Activated CD4-positive, alpha-beta T cell treated with anti-CD3 and anti-CD28 coated beads, Interleukin-2, amount 50 U/mL, for 24 hours (primary cell): ENCODE measurements at places on chromosomes 11 and 22.

DNA sequence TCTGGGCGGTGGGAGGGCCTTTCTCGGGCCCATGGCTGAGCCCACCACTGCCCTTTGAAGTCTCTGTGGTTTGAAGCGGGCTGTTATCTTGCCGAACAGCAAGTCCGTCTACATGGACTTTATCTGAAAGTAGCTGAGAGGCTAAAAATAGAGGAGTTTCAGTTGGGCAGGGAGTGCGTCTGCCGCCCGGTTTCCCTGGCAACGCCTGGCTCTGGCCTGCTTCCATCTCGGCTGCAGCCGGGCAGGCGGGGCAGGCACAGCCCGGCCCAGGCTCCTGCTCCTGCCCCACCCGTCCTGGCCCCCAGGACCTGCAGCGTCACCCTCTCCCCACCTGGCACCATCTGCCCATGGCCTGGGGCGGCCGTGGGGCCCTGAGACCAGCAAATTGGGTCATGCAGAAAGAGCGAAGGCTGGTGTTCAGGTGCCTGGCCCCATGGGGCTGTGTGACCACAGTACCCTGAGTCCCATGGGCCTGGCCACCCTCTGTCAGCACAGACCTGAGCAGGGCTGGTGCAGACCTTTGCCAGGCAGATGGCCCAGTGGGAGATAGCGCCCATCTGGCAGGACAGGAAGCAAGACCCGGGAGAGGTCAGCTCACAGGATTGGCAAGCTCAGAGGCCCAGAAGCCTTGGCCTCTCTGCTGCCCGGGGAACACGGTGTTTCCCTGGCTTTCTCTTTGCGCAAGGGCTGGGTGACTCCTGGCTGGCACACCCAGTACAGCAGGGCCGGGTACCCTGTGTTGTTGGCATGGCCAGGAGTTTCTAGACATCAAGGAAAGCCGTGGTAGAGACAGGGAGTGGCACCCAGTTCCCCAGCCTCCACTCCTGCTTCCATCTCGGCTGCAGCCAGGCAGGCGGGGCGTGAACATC lies 79.1 kb upstream of the KCNQ1OT1 start:
- DNase-seq = no peak

- no peak for DNase-seq
These were observed 21.7 kb downstream of the WNT11 start for GRCh38 chr11:76184551-76184993.

- DNase-seq = no peak
These were observed 19.5 kb upstream of the WNT7B start for GRCh38 chr22:45996241-45997076.

DNA sequence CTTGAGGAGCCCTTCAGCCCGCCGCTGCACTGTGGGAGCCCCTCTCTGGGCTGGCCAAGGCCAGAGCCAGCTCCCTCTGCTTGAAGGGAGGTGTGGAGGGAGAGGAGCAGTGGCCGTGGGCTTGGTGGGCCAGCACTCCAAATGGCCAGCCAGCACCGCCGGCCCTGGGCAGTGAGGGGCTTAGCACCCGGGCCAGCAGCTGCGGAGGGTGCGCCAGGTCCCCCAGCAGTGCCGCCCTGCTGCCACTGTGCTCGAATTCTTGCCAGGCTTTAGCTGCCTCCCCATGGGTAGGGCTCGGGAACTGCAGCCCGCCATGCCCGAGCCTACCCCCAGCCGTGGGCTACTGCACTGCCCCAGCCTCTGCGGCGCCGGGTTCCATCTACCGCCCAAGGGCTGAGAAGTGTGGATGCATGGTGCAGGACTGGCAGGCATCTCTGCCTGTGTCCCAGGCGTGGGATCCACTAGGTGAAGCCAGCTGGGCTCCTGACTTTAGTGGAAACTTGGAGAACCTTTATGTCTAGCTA lies 82.7 kb downstream of the KCNA4 start:
- DNase-seq = no peak

DNA sequence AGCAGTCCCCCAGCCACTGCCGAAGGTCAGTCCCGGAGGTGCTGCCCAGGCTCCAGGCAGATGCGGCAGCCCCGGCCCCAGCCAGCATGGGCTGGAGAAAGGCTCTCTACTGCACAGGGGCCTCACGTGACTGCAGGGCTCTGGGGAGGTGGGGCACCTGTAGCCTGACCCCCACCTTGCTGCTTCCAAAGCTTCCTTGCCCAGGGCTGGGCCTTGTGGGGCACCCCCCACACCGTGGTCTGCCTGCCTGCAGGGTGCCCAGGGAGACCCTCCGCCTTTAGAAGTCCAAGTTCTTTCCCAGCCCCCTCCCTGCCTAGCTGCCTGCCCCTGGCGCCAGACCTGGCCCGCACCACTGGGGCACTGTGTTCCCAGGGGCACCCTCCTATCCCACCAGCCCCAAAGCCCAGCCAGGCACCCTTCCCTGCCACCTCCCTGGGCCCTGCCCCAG lies 28.4 kb upstream of the TXNRD2 start:
- no peak for DNase-seq

- DNase-seq = no peak
These were observed 1.5 kb downstream of the ZNRF3 start for GRCh38 chr22:28884747-28885350.

DNA sequence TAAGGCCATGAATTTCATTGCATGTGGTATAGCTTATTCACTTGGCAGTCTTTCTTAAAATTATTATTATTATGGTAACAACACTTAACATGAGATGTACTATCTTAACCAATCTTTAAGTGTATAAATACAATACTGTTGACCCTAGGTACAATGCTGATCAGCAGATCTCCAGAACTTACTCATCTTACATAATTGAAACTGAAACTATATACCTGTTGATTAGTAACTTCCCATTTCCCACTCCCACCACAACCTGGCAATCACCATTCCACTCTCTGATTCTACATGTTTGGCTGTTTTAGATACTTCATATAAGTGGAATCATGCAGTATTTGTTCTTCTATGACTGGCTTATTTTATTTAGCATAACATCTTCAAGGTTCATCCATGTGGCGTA lies 150.2 kb upstream of the POU2AF2 start:
- DNase-seq = no peak

GRCh38 chr11:134951305-134951700 lies 539.3 kb upstream of the B3GAT1 start:
- DNase-seq = no peak

DNA sequence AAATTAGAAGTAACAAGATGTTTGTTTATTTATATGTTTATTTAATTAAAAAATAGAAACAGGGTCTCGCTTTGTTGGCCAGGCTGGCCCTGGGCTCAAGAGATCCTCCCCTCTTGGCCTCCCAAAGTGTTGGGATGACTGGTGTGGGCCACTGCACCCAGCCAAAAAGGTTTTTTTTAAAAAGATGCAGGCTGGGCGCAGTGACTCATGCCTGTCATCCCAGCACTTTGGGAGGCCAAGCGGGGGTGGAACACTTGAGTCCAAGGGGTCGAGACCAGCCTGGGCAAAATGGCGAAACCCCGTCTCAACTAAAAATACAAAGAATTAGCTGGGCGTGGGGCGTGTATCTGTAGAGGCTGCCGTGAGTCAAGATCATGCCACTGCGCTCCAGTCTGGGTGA lies 13.4 kb downstream of the DRD4 start:
- DNase-seq = no peak

- no peak for DNase-seq
These were observed 658 bp downstream of the C11orf71 start for GRCh38 chr11:114399490-114400215.

GRCh38 chr22:33299245-33299956 lies 241.2 kb upstream of the SYN3 start:
- no peak for DNase-seq

DNA sequence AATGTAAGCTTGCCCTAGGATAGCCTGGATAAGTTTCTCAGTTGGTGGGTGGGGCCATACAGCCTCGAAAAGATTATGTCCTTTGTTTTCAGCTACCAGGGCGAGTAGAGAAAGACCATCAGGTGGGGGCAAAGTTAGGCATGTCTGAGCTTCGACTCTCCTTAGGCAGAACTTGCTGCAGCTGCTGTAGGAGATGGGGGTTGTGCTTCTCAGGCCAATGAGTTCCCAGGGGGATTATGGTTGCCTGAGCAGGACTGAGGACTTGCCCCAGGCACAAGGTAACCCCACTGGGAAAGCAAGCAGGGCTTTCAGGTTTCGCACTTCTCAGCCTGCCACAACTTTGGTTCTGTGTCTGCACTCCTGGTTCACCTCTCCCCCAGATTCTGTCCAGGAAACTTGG lies 173.4 kb upstream of the SESN3 start:
- no peak for DNase-seq

DNA sequence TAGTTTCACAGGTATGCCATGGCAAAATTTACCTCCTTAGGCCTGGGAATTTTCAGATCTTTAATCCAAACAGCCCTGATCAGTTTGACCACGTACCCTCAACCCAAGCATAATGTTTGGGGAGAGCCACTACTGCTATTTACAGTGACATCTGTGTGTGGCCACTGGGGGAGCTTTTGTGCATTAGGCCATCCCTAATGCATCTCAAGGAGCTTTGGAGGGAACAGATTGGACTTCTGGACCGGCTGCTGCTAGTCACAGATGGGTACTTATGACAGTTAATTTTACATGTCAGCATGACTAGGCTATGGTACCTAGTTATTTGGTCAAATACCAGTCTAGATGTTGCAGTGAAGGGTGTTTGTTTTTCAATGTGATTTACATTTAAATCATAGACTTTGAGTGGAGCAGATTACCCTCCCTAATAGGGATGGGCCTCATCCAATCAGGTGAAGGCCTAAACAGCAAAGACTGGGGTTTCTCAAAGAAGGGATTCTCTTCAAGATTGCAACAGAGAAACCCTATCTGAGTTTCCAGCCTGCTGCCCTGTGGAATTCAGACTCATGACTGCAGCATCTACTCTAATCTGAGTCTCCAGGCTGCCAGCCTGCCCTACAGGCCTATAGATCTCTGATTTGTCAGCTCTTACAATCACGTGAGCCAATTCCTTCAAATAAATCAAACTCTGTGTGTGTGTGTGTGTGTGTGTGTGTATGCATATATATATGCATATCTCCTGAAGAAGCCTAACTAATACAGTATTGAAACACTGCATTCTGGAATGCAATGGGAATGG lies 38.0 kb upstream of the GALNT18 start:
- DNase-seq = no peak

GRCh38 chr11:61416941-61417340 lies 12.8 kb downstream of the CPSF7 start:
- DNase-seq = no peak

- no peak for DNase-seq
These were observed 52.8 kb upstream of the SMIM38 start for GRCh38 chr11:69102732-69103615.

GRCh38 chr11:86369668-86370067 lies 5.0 kb upstream of the CCDC81 start:
- DNase-seq = no peak

DNA sequence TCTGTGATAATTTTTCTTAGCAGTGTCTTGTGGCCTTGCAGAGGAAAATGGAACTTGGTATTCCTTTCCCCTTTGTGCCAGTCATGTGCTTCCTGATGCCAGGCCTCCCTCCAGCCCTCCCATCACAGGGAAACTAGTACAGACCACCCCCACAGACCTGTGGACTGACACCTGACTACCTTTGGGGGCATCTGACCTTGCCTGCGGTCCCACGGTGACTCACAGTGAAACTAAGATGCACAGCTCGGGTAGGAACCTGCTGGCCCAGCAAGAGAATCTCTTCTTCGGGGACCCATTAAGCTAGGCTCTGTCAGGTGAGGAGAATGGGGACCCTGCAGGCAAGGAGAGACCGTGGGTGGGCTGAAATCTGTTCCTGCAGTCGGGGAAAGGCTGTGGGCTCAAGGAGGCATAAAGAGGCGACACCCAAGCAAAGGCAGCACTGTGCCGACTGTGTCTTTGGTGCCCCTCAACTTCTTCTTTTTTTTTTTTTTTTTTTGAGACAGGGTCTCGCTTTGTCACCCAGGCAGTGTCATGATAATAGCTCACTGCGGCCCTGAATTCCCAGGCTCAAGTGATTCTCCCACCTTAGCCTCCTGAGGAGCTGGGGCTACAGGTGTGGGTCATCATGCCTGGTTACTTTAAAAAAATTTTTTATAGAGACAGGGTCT lies 20.8 kb upstream of the PEX26 start:
- no peak for DNase-seq

- no peak for DNase-seq
These were observed 28.8 kb downstream of the TRIOBP start for GRCh38 chr22:37725551-37726240.

- no peak for DNase-seq
These were observed 5.0 kb upstream of the CCDC88B start for GRCh38 chr11:64334764-64335735.

DNA sequence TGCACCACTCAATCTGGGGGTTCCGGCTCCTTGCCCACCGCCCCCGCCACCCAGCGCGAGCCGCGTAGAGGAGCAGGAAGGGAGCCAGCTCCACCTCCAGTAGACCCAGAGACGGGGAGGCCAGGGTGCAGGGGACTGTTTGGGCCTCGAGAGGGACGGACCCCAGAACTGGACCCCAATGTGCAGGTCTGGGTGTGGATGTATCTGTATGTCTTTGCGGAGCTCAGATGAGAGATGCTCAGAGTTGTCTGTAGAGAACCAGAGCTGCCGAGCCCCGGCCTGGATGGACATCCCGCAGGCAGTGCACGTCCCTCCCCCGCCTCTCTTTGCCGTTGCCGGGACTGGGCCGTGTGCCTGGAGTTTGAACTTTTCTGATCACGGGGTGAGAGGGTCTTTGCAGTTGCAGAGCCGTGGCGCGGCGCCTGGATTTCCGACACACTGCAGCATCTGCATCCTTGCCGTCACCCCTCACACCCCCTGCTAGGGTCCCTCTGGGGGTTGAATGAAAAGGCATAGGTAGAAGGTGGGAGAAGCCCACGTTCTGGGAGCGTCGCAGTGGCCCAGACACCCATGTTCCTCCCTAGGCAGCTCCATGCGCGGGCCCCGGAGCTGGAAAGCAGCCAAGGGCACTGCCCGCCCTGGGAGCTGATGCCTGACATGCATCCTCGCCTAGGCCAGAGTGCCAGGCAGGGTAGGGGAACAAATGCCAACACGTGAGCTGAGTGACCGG lies 105.2 kb downstream of the KCNQ1 start:
- DNase-seq = no peak

DNA sequence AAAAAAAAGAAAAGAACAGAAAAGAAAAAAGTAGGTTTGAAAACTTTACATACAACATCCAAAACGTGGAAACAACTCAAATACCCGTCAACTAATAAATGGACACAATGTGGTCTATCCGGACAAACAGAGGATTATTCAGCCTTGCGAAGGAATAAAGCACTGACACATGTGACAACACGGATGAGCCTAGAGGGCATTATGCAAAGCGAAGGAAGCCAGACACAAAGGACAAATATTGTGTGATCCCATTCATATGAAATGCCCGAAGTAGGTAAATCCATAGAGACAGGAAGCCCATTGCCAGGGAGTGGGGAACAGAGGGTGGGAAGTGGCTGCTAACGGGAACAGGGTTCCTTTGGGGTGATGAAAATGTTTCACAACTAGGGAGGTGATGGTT lies 11.8 kb downstream of the RFPL1 start:
- no peak for DNase-seq

DNA sequence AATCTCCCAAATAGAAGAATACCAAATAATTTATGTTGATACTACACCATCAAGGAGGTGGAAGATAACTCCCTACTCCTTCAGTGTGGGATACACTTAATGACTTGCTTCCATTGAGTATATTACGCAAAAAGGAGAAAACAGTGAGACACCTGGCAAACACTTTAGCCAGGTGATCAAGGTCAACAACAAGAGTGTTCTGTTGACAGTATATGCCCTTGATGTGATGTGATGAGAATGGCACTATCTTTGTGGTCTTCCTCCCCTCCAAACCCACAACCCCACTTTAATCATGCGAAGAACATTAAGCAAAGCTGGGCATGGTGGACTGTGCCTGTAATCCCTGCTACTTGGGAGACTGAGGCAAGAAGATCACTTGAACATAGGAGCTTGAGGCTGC lies 26.0 kb downstream of the MAPK1 start:
- no peak for DNase-seq

- DNase-seq = no peak
These were observed 28.0 kb upstream of the TP53AIP1 start for GRCh38 chr11:128970598-128971190.
